ENCODE measurements at places on chromosomes 5 and 9.

GRCh38 chr9:93054758-93055704 is 3.5 kb upstream of the SUSD3 start:
- DNase-seq = no peak

DNA sequence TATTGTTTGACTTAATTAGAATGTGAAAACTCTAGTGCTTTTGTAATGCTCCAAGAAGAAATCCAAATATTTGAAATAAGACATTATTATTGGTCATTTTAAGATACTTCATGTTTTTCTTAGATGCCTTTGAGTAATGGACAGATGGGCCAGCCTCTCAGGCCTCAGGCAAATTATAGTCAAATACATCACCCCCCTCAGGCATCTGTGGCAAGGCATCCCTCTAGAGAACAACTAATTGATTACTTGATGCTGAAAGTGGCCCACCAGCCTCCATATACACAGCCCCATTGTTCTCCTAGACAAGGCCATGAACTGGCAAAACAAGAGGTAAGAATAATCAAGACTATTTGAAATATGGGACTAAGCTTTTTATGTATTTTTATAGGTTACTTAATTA is 69.2 kb upstream of the SREK1 start:
- no peak for DNase-seq

DNA sequence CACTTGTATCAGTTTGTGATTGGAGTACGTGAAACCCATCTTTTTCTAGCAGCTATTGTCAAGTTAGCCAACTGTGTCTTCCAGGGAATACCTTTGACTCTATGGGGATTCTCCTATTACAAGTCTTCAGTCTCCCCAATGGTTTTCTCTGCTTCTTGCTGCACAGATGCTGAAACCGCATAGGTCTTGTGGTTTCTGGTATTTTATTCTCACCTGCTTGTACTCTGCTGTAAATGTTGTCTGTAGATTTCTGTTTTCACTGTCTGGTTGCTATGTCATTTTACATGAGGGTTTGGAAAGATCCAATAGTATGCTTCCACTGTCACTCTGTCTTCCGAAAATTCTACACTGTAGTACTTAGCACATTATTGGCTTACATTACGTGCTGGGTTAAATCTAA is 1196.9 kb upstream of the C9orf72 start:
- DNase-seq = no peak

GRCh38 chr5:80569086-80569960 is 757 bp downstream of the ANKRD34B start:
- DNase-seq = no peak

DNA sequence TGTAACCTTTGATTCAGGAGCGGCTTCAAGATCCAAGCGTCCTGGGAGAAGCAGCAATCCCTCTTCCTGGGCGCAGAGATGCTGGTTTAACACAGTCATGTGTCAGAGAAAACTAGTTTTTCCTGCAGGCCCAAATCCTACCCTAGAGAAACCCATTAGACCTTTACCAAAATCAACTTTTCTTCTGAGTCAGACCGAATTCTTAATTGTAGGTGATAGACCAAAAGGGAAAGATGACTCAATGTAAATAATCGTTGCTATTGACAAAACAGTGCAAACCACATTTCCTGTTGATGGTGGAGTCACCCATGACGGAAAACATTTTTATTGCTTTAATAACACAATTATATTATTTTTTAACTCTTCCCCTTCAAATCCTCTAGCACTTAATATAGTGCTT is 40.1 kb downstream of the SLC1A1 start:
- DNase-seq = no peak

DNA sequence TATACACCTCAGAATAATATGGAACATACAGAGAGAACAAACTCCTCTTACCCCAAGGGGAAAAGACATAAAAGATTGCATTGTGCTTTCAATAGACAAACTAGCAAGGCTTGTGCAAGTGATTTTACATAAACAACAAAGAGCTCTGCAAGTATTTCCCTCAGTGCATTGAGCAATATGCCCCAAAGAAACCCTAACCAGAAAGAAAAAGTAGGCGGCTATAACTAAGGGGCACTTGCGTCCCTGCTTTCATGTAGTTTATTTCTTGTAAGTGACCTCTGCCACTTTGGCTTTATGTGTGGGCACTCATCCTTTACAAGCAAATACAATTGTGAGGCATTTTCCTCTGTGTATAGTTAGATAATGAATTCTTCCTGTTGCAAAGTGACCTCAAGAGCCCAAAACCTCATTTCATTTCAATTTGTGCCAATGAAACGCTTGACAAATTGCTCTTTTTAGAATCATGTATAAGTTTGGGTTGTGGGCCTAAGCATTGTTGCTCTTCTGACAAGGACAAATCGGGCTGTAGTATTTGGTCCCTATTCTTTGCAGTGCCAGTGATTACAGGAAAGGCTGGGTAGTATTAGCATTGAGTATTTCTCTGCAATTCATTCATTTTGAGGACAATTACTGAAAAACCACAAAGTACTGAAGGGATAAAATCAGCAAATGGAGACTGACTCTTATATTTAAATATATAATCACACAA is 282.2 kb downstream of the DTWD2 start:
- DNase-seq = no peak

- no peak for DNase-seq
Observed at GRCh38 chr9:6098431-6098830, 83.0 kb upstream of the RANBP6 start.

- no peak for DNase-seq
Observed at GRCh38 chr5:95904827-95905226, 56.8 kb downstream of the ELL2 start.

DNA sequence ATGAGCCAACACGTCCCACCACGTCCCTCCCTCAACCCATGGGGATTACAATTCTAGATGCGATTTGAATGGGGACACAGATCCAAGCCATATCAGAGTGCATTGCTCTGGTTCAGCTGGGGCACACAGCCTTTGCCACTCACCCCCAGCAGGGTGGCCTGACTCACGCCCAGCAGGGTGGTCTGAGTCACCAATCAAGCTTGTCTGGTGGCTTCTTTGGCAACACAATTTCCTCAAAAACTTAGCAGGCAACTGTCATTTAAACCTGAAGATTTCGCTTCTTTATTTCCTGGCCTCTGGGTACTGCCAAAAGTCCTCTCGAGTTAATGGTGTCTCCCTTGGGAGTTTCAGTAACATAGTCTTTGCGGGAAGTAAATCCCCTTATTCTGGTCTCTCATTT is 16.3 kb upstream of the SEMA5A start:
- DNase-seq = no peak

DNA sequence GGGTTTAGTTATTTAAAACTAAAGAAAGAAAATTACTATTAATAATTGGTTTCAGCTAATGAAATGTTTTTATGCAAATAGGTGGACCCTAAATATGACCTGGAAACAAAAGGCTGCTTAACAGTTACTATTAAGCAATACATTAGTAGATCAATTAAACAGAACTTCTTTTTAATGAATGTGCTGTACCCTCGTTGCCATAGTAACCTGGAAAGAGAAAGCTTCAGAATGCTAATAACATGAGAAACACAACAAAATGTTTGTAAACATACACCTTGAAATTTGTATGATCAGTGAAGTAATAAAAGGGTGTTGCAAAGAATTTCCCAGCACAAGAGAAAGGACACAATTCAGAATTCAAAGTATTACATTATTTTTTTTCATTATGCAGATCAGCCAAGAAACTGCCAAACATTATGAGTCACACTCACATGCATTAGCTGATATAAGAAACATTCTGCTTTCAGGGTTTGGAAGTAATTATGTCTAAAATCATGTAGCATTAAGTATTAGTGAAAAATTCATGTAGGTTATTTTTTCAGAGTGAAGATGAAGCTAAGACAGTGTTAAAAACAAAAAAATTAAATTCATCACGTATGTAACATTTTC is 348.3 kb downstream of the ISL1 start:
- DNase-seq = no peak

DNA sequence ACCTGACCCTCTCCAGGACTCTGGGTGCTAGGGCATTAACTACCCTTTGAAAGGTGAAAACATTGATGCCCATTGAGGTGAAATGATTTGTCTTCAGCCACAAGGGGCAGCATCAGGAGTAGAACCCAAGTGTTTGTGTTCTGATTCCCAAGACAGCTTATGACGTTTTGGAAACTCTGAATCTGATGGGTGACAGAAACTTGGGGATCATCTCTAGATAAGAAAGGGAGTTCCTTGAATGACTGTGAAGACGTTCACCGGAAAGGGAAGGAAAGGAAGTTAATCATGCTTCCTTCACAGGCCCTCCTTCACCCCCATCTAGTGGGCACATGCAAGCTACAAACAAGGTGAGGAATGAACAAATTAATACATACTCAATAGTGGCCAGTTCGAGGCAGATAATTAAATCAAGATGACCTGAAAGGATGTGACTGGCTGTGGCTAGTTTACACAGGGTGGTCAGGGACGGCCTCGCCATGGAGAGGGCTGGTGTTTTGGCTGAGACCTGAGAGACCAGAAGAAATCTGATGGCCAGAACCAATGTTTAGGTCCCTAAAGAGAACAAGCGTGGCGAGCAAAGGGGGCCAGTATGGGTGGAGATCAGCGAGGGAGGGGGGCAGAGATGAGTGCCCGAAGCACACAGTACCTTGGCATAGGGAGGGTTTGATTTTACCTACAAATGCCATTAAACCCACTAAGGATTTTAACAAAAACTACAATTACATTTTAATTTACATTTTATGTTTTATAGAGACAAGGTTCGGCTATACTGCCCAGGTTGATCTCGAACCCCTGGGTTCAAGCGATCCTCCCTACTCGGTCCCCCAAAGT is 937 bp upstream of the SLC26A2 start:
- DNase-seq = no peak

GRCh38 chr9:26483991-26484390 is 408.6 kb downstream of the CAAP1 start:
- DNase-seq = no peak

GRCh38 chr5:58763390-58763789 is 180.5 kb downstream of the RAB3C start:
- DNase-seq = no peak

DNA sequence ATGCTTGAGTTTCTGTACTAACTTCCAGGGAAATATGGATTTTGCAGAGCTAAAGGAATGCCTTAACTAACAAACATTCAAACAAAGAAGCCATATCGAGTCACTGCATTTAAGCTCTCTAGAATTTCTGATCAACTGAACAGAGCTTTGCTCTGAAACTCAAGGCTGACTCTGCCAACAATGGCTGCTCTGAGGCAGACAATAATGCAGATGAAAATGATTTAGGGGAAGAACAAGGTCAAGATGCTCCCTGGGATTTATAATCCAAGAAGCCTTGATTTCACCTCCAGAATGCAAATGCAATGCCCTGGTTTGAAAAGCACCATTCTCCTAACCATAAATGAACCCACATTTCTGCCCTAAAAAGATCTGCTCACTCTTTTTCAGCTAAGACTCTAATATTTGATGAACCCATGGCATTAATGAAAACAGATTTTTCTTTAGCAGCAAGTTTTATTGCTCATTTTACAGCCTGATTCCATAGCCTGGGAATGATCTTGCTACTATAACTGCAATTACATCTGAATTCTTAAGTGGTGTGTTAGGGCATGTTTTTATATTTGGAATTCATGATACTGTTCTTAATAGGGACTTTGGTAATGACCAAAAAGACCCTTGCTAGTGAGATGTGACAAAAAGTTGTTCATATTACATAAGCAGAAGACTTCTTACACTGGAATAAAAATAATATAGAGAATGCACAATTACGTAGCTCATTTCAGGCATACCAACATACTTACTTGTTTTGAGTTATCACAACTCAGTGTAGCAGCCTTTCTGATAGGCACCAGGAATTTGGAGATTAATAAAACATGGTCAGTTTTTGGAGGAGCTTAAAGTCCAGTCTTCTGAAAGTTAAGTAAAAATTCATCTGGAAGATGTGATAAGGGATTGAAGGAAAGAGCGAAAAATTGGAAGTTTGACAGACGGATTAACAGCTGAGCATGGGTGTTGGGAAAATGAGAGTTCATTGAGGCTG is 169.4 kb downstream of the TRPM3 start:
- DNase-seq = no peak

GRCh38 chr5:93874491-93874890 is 133.1 kb upstream of the POU5F2 start:
- DNase-seq = no peak

GRCh38 chr5:150263801-150264621 is 25.6 kb downstream of the CAMK2A start:
- peak; percentile 72 for DNase-seq

- no peak for DNase-seq
Observed at GRCh38 chr5:88676637-88677375, 206.2 kb downstream of the MEF2C start.

DNA sequence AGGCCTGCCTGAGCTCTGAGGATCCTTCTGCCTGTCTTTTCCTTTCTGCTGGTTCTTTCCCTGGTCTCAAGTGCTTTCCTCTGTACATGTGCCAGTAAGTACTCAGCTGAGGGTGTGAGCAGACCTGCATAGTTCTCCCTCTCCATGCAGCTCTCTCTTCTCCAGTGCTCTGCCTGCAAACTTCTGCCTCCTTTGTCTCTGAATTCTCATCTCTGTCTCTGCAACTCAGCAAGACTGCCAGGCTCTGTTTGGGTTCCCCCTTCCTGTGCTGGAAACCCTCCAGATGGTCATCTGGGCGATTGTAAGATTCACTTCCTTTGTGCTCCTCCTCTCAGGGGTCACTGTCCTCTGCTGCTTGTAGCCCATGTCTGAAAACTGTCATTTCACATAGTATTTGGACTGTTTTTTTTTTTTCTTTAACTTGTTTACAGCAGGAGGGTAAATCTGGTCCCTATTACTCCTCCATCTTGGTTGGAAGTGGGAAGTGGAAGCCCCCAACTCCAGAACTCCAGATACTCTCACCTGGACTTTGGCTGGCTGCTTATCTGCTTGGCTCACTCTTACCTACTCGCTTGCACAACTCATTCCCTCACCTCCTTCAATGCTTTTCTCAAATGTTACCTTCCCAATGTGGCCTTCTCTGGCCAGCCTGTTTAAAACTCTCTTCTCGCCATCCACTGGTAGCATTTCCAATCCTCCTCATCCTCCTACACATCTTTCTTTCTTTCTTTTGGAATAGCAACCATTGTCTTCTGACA is 175.3 kb upstream of the TBC1D2 start:
- DNase-seq = no peak

DNA sequence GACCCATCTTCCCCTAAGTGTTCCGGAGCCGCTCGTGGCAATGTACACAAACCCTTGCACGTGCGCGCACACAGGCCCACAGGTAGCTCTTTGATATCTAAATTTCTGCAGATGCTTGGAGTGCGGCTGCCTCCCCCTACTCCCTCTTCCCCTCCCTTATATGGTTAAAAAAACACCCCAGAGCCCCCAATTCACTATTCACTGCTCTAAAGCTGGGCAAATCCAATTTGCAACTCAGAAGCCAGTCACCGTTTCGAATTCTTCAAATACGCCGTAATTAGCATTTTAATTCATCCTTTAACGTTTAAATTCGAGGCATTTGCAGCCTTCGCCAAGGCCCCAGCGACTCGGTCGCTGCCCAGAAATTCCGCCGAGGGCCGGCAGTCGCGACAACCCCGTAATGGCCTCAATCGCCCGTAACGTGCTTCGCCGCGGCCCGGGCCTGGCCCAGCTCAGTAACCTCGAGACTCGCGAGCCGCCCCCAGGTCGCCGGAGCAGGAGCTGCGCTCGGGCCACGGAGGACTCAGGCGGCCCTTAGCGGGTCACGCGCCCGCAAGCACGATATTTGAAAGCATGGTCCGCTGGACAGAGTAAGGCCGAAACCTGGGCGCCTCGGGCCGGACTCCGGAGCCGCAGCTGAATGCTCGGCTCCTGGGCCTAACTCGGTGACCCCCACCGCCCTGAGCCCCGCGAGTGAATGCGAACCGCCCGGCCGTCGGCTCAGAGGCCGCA is 1.3 kb downstream of the IRX2 start:
- DNase-seq = no peak

GRCh38 chr5:58077966-58078365 is 381.9 kb downstream of the PLK2 start:
- no peak for DNase-seq

All from NCI-H1694 treated with DMSO at 0.1 percent for 48 hours (cell line).